Colonic mucosa (tissue), 4 donors: ENCODE measurements at places on chromosomes 6 and 20.

DNA sequence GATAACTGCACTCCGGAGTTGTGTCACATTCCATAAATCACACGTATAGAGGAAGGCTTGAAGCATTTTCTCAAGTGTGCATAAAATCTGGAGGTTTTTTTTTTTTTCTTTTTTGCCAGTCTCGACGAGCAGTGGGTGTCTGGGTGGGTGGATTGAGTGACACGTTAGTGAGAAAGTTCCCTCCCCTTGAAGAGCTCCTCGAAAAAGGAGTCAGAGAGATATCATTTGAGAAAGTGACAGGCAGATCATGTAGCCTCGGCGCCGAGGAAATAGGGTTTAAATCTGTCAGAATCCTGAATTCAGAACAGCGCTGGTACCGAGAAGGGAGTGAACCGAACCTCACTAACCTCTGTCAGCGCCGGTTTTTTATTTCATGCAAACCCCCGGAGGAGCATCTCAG, 269.5 kb upstream of the ARID1B start:
- DNase-seq, result no peak

DNA sequence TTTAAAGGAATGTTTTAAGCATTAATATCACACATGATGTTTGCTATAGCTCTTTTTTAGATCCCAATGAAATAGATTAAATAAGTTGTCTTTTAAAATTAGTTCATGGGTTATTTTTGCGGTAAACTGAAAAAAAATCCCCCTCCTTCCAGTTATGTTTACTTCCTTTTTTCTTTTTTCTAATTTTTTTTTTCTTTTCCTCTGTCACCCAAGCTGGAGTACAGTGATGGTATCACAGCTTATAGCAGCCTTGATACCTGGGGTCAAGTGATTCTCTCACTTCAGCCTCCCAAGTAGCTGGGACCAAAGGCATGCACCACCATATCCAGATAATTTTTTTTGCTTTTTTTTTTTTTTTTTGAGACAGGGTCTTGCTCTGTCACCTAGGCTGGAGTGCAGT, 17.8 kb upstream of the SCAF8 start:
- no peak for DNase-seq

- DNase-seq, result no peak
These were observed 25.6 kb downstream of the INSM1 start for GRCh38 chr20:20393207-20394120.

DNA sequence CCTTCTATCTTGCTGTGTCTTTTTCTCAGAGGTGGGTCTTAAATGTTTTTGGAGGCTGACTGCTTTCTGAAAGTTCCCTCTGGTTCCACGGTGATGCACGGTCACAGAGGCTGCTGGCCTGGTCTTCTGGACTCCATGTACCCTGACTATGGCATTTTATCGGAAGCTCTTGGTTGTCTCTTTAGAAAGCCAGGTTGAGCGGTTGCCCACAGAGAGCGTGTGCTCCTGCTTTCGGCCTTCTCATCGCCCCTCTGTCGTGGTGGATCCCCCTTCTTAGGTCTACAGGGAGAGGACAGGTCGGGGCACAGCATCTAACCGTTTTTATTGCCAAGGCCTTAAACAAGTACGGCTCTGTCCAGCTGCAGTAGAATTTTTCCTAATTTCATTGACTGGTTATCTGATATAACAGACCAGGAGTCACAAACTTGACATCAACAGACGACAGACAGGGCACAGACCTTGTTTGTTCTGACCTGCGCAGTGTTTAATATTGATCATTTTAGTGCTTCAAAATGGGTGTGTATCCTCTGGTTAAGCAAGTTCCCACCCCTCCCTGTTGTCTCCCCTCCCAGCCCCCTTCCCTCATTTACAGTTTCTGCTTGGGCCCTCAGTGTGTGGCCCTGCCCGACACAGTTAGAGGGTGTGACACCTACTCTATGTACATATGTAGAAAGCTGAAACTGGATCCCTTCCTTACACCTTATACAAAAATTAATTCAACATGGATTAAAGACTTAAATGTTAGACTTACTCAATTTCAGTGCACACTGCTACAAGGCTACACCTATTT, 24.7 kb downstream of the SYTL3 start:
- DNase-seq, result peak; percentile 9

- DNase-seq, result no peak
These were observed 4.6 kb upstream of the GUCA1B start for GRCh38 chr6:42199106-42199981.

- DNase-seq, result no peak
These were observed 522.9 kb upstream of the ARID1B start for GRCh38 chr6:156254240-156254639.

DNA sequence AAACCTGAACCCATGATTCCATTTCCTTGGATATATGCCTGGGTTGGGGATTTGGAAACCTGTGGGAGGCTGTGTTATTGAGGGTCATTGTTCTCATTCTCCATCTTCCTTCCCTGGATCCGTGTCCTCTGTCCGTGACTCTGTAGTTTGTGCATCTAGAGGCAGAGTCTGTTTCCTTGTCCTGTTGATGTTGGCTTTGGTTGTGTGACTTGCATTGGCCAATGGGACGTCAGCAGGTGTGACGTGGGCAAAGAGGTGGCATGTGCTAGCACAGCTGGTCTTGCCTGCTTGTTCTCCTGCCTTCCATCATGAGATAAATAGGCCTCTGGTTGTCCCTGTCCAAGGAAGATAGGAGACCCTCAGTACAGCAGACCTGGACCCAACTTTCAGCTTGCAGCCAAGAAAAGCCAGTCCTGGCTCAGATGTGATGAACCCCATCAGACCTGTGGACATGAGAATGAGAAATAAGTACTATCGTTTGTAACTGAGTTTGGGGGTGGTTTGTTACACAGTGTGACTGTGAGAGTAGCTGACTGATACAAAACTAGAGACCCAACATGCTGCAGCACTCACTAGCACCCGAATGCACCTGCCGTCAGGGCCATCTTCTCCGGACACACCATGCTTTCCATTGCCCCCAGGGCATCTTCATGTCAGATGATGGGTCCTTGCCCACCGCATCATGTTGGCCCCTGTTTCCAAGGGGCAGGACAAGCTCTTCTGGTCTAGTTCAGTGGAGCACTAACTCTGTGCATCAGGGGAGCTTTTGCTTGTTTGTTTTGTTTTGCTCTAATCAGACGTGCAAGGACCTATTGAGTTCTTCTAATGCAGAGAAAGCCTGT, 195.3 kb upstream of the SULF2 start:
- no peak for DNase-seq

DNA sequence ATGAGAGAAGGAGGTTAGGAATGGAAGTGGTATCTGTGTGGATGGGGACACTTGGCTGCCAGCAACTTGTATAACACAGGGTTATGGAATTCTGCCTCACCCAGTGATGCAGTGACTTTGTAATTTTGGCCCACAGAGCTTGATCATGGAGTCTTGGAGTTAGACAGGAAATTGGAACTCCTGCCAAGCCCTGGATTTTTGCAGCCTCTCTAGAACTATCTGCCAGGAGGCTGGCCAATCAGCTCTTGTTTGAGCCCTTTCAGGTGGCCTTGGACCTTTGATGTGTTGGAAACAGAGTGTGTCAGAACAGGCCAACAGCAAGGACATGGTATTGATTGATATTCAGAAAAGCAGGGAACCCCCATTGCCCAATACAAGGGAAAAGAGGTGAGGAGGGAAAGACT, 157.7 kb upstream of the GGTLC1 start:
- DNase-seq, result no peak

DNA sequence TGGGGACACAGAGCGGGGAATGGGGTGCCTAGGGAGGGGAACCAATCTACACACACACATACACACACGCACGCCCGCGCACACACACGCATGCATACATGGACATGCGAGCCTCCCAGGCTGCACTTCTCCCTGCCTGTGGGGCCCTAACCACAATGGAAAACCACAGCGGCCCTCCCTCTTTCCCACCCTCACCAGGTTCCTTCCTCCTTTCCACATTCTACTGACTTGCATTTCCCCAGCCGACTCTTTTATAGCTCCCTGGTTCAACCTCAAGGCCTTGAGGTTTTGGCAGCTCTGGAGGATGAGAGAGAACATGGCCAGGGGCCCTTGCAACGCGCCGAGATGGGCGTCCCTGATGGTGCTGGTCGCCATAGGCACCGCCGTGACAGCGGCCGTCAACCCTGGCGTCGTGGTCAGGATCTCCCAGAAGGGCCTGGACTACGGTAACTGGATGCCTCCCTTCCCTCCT, at the start of gene BPI:
TSS of gene BPI (plus strand) at position 249 of the 472 bp plus-strand sequence. CDS start at position 317, 68 bp downstream.
- DNase-seq, result no peak

DNA sequence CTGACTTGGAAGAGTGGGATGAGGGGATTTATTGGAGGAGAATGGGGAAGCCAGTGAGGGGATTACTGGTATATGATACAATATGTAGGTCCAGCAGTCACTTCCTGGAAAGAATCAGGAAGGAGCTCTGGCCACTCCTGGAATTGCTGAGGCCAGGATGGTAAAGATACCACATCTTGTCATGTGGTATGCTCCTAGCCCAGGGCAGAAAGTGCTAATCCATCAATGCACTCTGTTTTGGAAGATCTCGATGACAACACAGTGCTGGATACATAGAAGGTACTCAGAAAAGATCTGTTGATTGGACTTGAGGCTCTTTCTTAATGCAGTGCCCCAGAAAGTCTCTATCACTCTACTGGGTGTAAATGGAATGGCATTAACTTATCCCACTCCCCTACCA, 52.6 kb downstream of the LAMP5 start:
- DNase-seq, result no peak

- no peak for DNase-seq
These were observed 199.0 kb downstream of the JARID2 start for GRCh38 chr6:15444881-15445280.

- DNase-seq, result no peak
These were observed 637 bp downstream of the UBR2 start for GRCh38 chr6:42564506-42564825.

DNA sequence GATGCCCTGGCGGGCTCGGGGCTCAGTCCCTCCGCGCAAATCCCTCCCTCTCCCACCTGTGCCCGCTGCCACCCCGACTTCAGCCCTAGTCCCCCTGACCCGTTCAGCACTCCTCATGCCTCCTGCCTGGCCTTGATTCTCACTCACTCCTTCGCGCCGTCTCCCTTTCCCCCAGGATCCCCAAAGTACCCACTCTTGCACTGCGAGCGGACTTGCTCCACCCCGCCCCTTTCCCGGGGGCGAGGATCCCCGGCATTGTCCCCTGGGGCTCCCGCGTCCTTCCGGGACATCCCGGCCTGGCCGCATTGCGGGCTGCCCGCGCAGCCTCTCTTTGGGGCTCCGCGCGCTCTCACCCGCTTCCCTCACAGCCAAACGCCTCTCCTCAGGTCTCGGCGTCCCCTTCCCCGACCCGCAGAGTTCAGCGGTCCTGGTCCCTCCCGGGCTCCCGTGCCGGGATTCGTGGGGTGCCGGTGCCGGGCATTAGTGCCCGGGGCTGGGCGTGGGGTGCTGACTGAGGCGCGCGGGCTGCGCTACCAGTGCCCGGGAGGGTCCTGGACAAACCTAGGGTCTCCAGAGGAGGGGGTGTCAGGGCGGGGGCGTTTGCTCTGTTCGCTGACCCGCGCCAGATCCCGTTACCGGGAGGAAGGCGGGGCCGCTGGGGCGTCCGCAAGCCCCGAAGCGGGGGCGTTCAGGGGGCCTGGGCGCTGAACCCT, 45.5 kb upstream of the SUPT3H start:
- no peak for DNase-seq

- DNase-seq, result no peak
These were observed 294.5 kb downstream of the ZFAND3 start for GRCh38 chr6:38113825-38114576.

GRCh38 chr6:139522511-139523220, 148.2 kb upstream of the CITED2 start:
- DNase-seq, result no peak

- DNase-seq, result no peak
These were observed 62.7 kb downstream of the NOL4L start for GRCh38 chr20:32522526-32522775.

DNA sequence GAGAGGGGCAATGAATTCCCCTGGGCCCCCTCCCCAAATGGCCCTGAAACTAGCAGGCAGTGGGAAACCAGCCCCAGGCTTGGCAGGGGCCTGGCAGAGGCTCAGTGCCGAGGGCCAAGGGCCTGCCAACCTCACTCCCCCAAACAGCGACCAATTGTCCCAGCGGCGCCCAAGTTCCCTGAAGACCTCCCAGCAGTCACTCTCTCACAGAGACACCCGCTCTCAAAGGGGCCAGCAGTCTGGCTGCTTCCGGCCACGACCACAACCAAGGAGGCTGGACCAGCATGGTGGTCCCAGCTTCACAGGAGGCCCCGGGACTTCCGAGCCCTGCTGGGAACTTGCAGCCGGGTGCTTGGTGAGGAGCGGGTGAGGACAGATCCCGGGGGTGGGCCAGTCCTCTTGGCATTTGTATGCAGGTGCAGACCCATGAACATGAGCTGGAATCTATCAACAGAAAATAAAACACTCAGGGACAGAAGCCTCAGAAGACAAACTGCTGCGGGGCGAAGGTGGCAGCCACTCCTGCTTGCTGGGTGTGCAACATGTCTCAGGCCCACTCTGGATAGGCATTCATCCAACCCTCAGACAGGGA, 17.5 kb upstream of the SIRPA start:
- no peak for DNase-seq

DNA sequence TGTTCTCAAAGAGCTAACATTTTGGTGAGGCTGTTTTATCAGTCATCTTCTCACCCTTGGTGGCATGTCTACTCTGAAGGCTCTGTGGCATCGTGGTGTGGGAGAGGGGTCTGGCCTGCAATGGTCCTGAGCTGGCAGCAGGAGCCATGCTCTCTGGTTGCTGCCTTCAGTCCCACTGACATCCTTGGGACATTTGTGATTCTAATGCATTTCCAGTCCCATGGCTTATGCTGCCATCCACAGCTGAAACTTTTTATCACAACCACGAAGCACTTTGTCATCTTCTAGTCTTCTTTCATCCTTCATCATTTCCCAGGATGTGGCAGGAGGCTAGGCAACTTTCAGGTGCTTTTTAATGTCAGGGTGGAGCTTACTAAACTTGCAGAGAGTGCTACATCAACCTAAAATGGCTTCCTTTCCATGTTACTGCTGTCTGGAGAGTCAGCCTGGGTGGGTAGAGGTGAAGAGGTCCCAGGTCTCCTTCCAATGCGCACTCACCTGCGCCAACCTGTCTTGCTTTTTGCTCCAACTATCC, 77.1 kb downstream of the GPR63 start:
- DNase-seq, result no peak

DNA sequence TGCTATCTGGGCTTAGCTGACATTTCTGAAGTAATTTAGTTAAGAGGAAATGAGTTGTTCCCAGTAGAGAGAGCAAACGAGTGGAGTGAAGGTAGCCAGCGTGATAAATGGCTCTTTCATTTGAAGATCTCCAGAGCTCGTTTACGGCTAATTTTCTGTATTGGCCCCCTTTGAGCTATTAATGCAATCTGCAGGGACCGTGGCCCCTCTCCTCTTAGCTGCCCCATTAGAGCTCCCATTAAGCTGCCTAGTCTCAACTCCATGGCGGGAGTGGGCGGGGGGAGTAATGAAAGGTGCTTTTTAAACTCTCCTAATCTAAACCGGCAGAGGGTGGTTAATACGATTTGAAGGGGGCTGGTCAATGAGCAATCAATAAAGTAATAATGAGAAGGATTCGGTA, 12.5 kb downstream of the TFAP2B start:
- no peak for DNase-seq

DNA sequence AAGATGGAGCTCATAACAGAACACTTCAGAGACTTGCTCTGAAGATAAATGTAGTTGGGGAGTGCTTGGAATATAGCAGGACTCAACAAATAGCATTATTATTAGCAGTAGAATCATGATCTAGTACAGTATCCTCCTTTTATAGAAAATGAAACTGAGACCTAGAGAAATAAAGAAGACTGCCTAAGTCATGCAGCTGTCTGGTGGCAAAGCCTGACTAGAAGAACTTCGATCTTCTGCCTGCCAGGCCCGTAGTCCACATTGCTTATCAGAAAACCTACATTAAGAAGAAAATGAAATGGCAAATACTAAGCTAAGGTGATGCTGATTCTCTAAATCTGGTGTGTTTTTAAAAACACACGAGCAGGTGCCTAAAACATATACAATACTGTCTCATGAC, 46.4 kb upstream of the DST start:
- DNase-seq, result no peak
